ENCODE measurements at places on chromosomes 16 and 17. TPM values are rescaled to one million over a fixed set of nuclear protein-coding genes. Genes with fewer than 3 reads are reported as not detected.

- no peak overlapping the region for H3K27ac ChIP-seq
- no peaks in the 10 kb centered on the region for H3K4me1 ChIP-seq
- H3K4me3 ChIP-seq = no peak overlapping the region
- no peaks in the 10 kb centered on the region for H3K36me3 ChIP-seq
- H3K27me3 ChIP-seq = no peaks in the 10 kb centered on the region
- no peak for DNase-seq
Measured at GRCh38 chr16:25481636-25482035, 210.1 kb upstream of the HS3ST4 start.

DNA sequence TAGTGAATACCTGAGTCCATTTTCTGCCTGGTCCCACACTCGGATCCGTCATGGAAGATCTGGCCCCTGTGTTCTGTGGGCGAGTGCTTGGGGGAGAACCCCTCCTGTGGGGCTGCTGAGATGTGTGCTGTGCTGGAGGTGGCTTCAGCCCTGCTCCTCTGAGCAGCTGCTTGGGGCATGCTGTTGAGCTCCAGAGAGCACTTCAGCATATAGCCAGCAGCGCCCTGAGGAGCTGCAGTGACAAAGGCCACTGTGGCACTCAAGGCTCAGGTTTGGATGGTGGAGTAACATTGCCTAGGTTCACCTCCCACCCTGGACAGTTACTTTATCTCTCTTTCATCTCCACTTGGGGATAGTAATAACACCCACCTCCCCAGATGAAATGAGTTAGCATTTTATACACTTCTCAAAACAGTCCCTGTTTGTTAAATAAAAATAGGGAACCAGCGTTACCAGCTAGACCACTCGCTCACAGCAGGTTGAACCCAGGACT is 75.3 kb downstream of the KSR1 start:
- H3K4me3 ChIP-seq = no peak overlapping the region
- H3K4me1 ChIP-seq = no peaks in the 10 kb centered on the region
- H3K36me3 ChIP-seq = no peaks in the 10 kb centered on the region
- H3K27ac ChIP-seq = no peak overlapping the region
- no peaks in the 10 kb centered on the region for H3K27me3 ChIP-seq
- no peak for DNase-seq

DNA sequence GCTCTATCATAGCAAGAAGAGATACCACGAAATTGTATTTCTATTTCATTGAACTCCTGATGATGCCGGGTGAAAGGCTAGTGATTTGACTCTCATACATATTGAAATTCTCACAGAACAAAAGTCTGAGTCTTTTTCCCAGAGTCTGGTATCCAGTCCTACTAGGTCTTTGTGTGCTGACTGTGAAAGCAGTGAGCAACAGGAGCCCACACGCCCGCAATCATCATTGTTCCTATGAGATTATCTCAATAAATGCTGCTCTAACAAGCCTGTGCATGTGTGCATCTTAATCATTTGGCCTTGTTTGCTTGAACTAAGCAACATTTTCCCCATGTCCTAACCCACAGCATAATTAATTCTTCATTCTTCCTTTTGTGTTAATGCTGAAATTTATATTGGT is 1466.0 kb downstream of the CDH11 start:
- no peak overlapping the region for H3K27ac ChIP-seq
- DNase-seq = no peak
- H3K4me1 ChIP-seq = no peaks in the 10 kb centered on the region
- no peaks in the 10 kb centered on the region for H3K27me3 ChIP-seq

- peak; percentile 59 for DNase-seq
- no peak overlapping the region for H3K27ac ChIP-seq
- no peaks in the 10 kb centered on the region for H3K4me1 ChIP-seq
- no peaks in the 10 kb centered on the region for H3K27me3 ChIP-seq
- H3K4me3 ChIP-seq = no peak overlapping the region
- no peaks in the 10 kb centered on the region for H3K36me3 ChIP-seq
Measured at GRCh38 chr16:23803591-23804123, 32.1 kb upstream of the PRKCB start.

DNA sequence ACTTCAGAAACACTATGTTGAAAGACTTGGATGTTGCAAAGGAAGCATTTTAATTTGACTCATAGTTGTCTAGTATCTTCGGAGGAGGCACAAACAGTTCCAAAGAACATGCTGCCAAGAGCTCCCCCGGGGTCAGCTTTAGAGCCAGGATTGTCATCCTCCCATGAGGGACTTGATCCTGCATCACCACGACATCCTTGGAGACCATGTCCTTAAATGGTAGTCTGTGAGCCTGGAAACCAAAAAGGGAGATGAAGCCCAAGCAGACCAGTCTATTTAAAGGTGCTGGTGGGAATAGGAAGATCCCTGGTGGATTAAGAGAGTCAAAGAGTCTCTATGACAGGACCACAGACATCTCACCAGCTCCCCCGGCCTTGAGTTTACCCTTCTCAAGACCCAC is 33.3 kb upstream of the DYNLRB2 start:
- no peaks in the 10 kb centered on the region for H3K36me3 ChIP-seq
- H3K27me3 ChIP-seq = peaks cover 3% of the 10 kb centered on the region
- H3K4me1 ChIP-seq = no peaks in the 10 kb centered on the region
- no peak overlapping the region for H3K4me3 ChIP-seq
- DNase-seq = no peak
- no peak overlapping the region for H3K27ac ChIP-seq

DNA sequence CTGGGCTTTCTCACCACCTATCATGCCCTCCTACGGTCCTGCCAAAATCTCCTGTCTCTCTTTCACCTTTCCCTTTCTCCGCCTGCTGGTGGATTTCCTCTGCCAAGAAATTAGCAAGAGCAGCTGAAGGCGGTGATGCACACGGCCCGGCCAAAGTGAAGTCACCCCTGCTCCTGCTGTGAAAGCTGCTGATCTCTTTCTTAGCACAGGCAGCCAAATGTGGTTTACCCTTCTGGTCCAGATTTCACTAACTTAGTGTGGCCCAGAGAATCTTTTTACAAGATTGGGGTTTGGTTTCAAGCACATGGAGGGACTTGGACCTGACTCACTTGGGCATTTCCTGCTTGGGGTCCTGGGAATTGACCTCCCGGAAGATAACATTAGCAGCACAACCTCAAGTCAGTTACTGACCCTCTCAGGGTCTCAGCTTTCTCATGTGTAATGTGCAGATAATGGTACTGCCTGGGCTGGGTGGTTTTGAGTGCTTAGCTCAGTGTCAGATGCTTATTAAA is 155.7 kb downstream of the SOCS1 start:
- peak; percentile 87 for DNase-seq
- H3K4me1 ChIP-seq = peaks cover 7% of the 10 kb centered on the region

- no peak overlapping the region for H3K27ac ChIP-seq
- H3K4me1 ChIP-seq = no peaks in the 10 kb centered on the region
- H3K4me3 ChIP-seq = no peak overlapping the region
- no peaks in the 10 kb centered on the region for H3K27me3 ChIP-seq
- DNase-seq = no peak
Measured at GRCh38 chr16:81708266-81709015, 70.7 kb upstream of the PLCG2 start.

- H3K4me3 ChIP-seq = no peak overlapping the region
- DNase-seq = no peak
- H3K27me3 ChIP-seq = no peaks in the 10 kb centered on the region
- no peaks in the 10 kb centered on the region for H3K4me1 ChIP-seq
- H3K36me3 ChIP-seq = no peaks in the 10 kb centered on the region
Measured at GRCh38 chr16:13982451-13982850, 62.5 kb downstream of the ERCC4 start.

GRCh38 chr16:78277321-78278055 is 178.0 kb downstream of the WWOX start:
- no peak overlapping the region for H3K27ac ChIP-seq

- DNase-seq = no peak
- no peaks in the 10 kb centered on the region for H3K4me1 ChIP-seq
- H3K27ac ChIP-seq = no peak overlapping the region
- H3K4me3 ChIP-seq = no peak overlapping the region
- H3K27me3 ChIP-seq = no peaks in the 10 kb centered on the region
- no peaks in the 10 kb centered on the region for H3K36me3 ChIP-seq
Measured at GRCh38 chr17:75625813-75626486, 7.3 kb upstream of the SMIM5 start.

GRCh38 chr17:55452139-55452790 is 30.6 kb upstream of the MMD start:
- no peak for DNase-seq

DNA sequence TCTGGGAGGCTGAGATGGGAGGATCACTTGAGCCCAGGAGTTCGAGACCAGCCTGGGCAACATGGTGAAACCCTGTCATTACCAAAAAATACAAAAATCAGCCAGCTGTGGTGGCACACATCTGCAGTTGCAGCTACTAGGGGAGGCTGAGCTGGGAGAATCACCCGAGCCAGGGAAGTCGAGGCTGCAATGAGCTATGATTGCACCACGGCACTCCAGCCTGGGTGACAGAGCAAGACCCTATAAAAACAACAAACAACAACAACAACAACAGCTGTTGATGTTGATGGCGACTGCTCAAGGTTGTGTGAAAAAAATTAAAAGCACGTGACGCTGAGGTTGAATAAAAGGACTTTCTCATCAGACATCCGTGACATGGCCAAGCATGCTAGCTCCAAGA is 40.8 kb upstream of the CIBAR2 start:
- no peak overlapping the region for H3K4me3 ChIP-seq
- H3K4me1 ChIP-seq = no peaks in the 10 kb centered on the region
- no peak for DNase-seq
- no peaks in the 10 kb centered on the region for H3K36me3 ChIP-seq

- no peaks in the 10 kb centered on the region for H3K27me3 ChIP-seq
- DNase-seq = peak; percentile 68
- no peak overlapping the region for H3K27ac ChIP-seq
Measured at GRCh38 chr17:2939714-2940351, 123.6 kb downstream of the OR1D5 start.

DOC2B gene
- 35.3 TPM for total RNA-seq

SNAI3 gene
- total RNA-seq = 0.27 TPM

ABAT gene
- total RNA-seq = 11.5 TPM

KREMEN2 gene
- total RNA-seq = not detected

All from aorta (tissue), 5 donors.